ENCODE measurements at places on chromosomes 1 and 21.

- peak; percentile 77 for DNase-seq
Observed at GRCh38 chr21:25607151-25608043, at the start of gene MRPL39. Gene MRPL39 (minus strand): TSS chr21:25607481. CDS start chr21:25607475, 6 bp downstream.

DNA sequence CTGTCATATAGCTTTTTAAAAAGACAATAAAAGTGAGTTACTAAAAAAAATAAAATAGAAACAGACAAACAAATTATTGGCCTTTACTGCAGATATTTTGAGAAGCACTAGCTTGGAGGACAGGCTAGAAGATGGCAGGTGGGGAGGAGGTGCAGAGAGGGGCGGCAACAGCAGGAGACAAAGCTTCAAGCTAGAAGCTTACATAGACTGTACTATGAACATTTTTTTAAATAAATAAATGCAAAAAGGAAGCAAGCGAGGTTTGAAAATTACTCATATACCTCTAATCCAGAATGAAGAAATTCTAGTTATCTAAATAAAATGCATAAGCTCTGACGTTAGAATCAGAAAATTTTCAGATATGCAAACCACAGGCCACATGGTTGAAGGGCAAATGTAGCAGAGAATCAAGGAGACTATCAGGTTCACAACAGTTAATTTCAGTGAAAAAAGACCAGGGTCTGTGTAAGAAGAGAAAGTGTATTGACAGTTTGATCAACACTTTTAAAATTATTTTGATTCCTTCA lies 54.9 kb downstream of the NRIP1 start:
- peak; percentile 69 for DNase-seq

- no peak for DNase-seq
Observed at GRCh38 chr21:40931197-40931596, 84.2 kb upstream of the DSCAM start.

DNA sequence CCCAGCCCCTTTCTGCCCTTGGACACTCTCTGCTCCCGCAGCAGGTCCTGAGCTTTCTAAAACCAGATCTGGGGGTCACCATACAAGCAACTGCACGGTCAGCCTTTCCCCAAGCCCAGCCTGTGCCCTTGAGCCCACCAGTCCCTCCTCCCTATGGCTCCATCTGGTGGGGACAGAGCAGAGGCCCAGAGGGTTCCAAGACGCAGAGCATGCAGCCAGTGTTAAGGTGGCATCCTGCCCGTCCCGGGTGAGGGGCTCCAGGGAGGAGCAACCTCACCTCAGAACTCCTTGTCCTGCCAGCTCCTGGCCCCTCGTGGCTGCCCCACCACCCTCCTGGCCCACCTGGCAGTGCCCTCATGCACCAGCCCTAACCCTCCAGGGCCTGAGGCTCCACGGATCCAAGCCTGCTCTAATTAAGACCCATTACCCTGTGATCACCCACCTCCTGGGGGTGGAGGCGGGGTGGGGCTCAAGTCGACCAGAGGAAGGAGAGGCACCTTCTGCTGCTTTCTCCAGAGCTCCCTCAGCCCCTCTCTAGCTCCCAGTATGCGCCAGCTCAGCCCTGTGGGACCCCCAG lies 8.5 kb downstream of the CHD5 start:
- no peak for DNase-seq

DNA sequence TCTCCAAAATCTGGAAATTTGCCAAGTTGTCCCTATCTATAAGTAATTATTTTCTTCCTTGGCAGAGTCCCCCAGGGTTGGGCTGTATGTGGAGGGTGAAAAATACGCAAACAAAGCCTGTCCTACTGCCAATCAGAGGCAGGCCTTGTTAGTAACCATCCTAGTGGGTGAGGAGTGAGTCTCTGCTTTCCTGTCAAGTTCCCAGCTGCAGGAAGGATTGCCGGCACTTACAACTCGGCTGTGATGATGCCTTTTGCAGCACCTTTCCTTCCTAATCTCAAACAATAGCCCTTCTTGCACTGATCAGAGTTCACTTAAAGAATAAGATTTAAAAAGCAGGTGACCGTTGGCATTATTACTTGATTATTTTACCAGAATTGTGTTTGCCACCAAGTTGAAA lies 31.3 kb upstream of the FGGY start:
- DNase-seq = no peak
